Kidney epithelial cell (primary cell): ENCODE measurements at places on chromosomes 2 and 18. TPM values are rescaled to one million over a fixed set of nuclear protein-coding genes. Genes with fewer than 3 reads are reported as not detected.

The SIX2 gene
- total RNA-seq, result 0.27 and 0.96 TPM in 2 replicates

GRCh38 chr18:48791636-48792105 lies 159.1 kb downstream of the SMAD7 start:
- DNase-seq, result no peak

- DNase-seq, result peak; percentile 91
These were observed 18.8 kb downstream of the TGOLN2 start for GRCh38 chr2:85308896-85309555.

The CPLX4 gene
- not detected in 2 replicates for total RNA-seq

The MOCOS gene
- total RNA-seq, result 15.3 and 20.7 TPM in 2 replicates

GRCh38 chr2:207046724-207047123 lies 107.4 kb downstream of the CPO start:
- DNase-seq, result no peak

The GALNT14 gene
- 47.3 and 54.6 TPM in 2 replicates for total RNA-seq

The ADAM23 gene
- 0.21 and 0.62 TPM in 2 replicates for total RNA-seq

DNA sequence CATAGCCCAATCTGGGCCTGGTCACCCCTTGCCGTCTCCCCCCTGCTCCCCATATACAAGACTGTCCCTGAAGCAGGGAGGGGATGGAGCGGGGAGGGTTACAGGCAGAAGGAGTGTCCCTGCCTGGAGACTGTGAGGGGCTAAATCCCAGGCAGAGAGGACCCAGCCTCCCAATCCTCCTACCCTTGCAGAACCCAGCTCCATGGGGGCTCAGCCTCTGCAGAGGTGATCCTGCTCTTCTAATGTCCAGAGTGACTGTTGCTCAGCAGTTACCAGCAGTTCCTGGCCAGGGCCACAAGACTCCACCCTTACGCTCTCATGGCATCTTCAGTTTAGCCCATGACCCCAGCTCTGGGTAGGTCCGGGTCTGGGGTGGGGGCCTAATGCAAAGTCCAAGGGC lies 58.1 kb downstream of the COA5 start:
- DNase-seq, result no peak

DNA sequence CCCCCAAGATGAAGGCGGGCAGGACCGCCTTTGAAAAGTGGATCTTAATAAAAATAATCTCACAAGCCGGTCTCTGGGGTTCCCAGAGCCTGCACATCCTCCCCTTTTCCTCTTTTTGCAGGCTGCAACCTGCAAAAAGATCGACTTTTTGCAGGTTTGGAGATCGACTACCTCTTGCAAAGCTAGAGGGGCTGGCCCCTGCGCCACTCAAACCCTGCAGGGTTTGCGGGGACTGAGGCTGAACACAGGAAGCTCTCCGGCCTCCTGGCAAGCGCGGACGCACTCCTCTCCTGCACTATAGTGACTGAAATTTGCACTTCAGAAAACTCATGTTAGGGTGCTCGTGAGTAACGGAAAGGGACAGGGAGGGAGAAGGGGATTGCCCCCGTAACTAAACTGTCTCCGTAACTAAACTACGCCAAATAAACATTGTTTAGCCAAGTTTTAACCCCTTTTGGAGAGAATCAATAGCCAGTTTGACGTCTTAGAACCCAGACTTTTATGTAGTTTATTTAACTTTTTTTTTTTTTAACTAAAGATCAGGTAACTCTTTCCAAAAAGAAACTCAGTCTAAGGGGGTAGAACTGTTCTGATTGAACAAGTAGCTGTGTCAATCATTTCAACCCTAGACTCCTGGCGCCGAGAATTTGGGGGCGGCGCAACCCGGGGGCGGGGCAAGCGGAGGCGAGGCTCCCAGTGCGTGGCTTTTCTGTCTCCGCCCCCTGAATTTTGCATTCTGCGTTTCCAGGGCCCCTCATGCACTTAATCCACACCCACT lies 2.5 kb downstream of the IGFBP5 start:
- no peak for DNase-seq

The MGAT4A gene
- total RNA-seq, result 3.2 and 5.8 TPM in 2 replicates

GRCh38 chr2:222722327-222722946 lies 51.0 kb downstream of the MOGAT1 start:
- DNase-seq, result no peak

The ATP9B gene
- total RNA-seq, result 16.2 and 20.1 TPM in 2 replicates

GRCh38 chr2:183224948-183225347 lies 100.7 kb downstream of the NUP35 start:
- DNase-seq, result no peak

DNA sequence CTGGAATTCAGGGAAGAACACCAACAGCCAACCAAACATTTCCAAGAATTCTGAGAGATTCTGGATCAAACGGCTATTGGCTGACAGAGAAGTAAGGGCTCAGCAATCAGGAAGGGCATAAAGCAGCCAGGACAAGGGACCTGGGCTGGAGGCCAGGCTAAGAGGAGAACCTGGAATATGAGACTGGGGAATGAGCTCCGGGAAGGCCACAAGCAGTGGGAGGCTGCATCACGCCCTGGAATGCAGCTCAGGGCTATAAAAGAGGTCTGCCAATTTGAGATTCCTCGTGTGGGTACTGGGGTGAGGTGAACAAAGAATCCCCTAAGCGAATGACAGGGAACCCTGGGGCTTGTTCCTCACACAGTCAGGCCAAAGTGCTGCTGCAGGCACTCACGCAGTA lies 60.4 kb downstream of the ANO7 start:
- DNase-seq, result no peak

The UGT1A4 gene
- total RNA-seq, result not detected in 2 replicates

- DNase-seq, result no peak
These were observed 98.3 kb downstream of the NRP2 start for GRCh38 chr2:205780645-205781044.

GRCh38 chr2:205914213-205915129 lies 171.5 kb downstream of the INO80D start:
- no peak for DNase-seq

DNA sequence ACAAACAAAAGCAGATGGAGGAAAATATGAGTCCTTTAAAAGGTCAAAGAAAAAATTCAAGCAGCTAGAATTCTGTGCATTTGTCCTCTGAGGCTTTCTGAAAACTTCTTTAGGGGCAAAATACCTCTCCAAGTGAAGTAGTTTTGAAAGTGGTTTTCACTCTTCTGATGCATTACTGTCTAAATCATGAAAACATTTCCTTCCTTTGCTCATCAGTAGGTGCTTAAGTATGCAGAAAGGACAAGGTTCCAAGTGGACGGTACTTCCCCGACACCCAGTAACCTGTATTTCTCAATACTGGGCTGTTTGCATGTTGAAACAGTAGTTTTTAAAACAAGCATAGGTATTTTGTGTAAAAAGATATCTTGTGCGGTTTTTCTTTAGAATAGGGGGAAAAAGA lies 189.1 kb upstream of the ERBB4 start:
- no peak for DNase-seq

The TUBA3E gene
- not detected in 2 replicates for total RNA-seq

The LBX2 gene
- total RNA-seq, result 1.9 and 3.4 TPM in 2 replicates

The KCNE4 gene
- total RNA-seq, result 0.07 and 0.25 TPM in 2 replicates

GRCh38 chr2:232870018-232870765 lies at the start of gene SNORC:
Gene SNORC, plus strand, starts transcription at chr2:232870264. Its CDS starts 78 bp downstream, at chr2:232870342.
- DNase-seq, result no peak

GRCh38 chr2:5042666-5043440 lies 649.3 kb upstream of the SOX11 start:
- DNase-seq, result no peak

GRCh38 chr18:47595831-47596501 lies 334.5 kb downstream of the SMAD2 start:
- DNase-seq, result no peak

DNA sequence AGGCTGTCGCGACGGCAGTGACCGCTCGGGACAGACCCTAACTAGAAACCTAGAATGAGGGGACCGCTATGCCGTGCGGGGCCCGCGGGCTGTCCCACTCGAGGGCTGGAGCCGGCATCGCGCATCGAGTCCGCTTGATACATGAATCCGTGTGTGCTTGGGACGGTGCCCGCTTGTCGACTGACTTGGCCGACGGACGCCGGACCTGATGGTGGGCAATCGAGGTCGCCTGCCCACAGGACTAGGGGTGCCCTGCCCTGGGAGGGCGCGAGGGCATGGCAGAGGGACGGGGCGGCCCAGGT lies 749 bp upstream of the PTMA start:
- no peak for DNase-seq

DNA sequence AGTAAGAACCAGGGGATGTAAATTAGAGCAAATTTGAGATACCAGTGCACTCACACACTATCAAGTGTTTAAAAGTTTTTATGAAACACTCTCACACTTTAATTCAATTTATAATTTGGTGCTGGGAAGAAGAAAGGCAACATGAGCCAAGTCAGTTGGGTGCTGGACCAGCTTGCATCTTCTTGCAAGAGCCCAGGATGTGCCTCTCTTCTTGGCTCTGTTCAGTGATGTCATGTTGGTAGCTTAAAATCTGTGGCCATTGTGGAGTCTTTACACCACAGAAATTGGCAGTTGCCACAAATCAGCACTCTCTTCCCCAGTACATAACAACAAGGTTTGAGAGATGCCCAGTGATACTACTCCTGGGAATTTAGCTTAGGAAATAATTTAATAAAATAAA lies 38.2 kb downstream of the IL1R2 start:
- DNase-seq, result no peak

The TEX44 gene
- not detected in 2 replicates for total RNA-seq

DNA sequence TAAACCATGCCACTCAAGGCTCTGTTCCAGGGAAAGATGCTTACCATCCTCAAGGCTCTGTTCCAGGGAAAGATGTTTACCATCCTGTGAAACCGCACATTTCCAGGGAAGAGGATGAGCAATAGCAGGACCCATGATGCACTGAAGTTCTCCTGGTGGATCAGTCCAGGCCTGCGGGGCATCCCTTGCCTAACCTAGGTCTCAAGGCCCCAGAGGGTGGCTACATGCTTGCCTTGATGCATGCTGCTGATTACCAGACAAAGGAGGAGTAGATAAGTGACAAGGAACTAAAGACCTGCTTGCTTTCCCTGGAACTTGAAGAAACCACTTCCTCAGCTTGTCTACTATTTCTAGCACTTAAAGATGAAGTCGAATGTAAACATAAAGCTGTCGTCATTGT lies 111.0 kb upstream of the LINC00305 start:
- DNase-seq, result no peak

- peak; percentile 16 for DNase-seq
These were observed 99.3 kb upstream of the DNAJC10 start for GRCh38 chr2:182616471-182617393.

GRCh38 chr18:32469691-32470459 lies 807 bp downstream of the GAREM1 start:
- DNase-seq, result no peak

DNA sequence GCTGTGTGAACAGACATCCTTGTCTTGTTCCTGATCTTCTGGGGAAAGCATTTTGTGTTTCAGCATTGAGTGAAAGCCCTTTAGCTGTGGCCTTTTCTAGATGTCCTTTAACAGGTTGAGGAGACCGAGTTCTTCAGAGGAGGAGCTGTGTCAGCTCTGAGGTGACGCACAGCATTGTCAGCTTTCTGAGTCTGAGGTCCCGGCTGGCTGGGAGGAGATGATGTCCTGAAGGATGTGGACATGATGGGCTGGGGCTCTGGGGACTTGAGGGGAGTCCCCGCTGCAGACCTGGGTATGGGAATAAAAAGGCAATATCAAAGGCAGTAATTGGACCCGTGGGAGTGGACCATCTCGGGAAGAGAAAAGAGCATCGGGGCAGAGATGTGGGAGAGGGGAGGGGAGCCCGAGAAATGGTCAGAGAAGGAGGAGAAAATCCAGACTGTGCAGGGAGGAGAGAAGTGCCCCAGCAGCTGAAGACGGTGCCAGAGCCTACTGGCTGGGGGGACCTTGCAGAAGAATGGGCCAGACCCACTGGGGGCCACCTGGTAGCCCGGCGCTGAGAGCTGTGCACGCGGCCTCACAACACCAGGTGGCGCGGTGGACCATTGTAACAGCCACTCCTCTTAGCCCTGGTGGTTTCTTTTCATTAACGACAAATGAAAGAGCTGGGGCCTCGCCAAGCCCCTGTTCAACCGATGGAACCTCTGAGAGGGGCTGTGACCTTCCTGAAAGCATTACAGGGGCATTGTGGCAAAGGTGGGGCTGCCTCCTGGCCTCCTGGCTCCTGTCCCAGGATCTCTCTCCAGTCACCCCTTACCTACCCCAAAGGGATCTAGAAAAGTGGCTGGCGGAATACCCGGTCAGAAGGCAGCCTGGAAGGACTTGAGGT lies 61.6 kb downstream of the ST3GAL5 start:
- no peak for DNase-seq

GRCh38 chr2:86055314-86055713 lies 50.4 kb downstream of the POLR1A start:
- DNase-seq, result no peak

GRCh38 chr2:230896346-230897115 lies 28.5 kb downstream of the GPR55 start:
- DNase-seq, result no peak

- DNase-seq, result no peak
These were observed 912.5 kb upstream of the CRIM1 start for GRCh38 chr2:35443087-35443486.

The IL36A gene
- total RNA-seq, result not detected in 2 replicates

DNA sequence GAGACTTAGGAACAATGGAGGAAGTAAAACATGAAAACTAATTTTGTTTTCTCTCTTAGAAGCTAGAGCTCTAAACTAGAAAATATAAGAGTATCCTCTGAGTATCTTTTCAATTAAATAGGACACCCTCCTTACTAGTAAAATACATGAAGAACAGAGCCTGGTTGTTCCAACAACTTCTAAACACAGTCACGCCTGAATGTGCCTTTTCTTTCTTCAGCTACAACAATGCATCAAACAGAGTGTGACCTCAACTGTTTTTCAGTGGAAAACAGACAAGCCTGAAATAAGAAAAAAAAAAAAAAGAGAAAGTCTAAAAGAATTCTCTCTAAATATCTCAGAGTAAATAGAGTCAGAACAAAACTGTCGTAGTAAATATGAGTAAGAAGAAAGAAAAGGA lies 928.8 kb downstream of the CNTNAP5 start:
- DNase-seq, result no peak

GRCh38 chr18:9055626-9056025 lies 46.9 kb upstream of the NDUFV2 start:
- no peak for DNase-seq

The HOXD9 gene
- 11.6 and 12.2 TPM in 2 replicates for total RNA-seq

- DNase-seq, result no peak
These were observed 777 bp upstream of the RAB17 start for GRCh38 chr2:237591141-237591881.

- no peak for DNase-seq
These were observed 11.2 kb upstream of the CXXC1 start for GRCh38 chr18:50298443-50299284.
